Smooth muscle cell of the pulmonary artery (primary cell): ENCODE measurements at places on chromosomes 1 and 21. TPM values are rescaled to one million over a fixed set of nuclear protein-coding genes. Genes with fewer than 3 reads are reported as not detected.

ASPM gene
- total RNA-seq: 4.3 and 15.1 TPM in 2 replicates

SHISA4 gene
- 22.5 and 27.0 TPM in 2 replicates for total RNA-seq

CELA2A gene
- 0.20 TPM in 1 of 2 replicates, not detected in the other for total RNA-seq

CCDC30 gene
- total RNA-seq: 1.4 and 1.9 TPM in 2 replicates

SPRR2A gene
- total RNA-seq: not detected in 2 replicates

CTSS gene
- 3.2 and 5.9 TPM in 2 replicates for total RNA-seq

AMY1C gene
- not detected in 2 replicates for total RNA-seq
